ENCODE measurements at places on chromosomes 2 and 18. TPM values are rescaled to one million over a fixed set of nuclear protein-coding genes. Genes with fewer than 3 reads are reported as not detected.

PSMD1 gene
- 69.7 TPM for total RNA-seq

OR6B2 gene
- not detected for total RNA-seq

GKN2 gene
- not detected for total RNA-seq

COL4A3 gene
- 11.4 TPM for total RNA-seq

OXER1 gene
- total RNA-seq = 4.2 TPM

LAMA1 gene
- total RNA-seq = 0.78 TPM

DNA sequence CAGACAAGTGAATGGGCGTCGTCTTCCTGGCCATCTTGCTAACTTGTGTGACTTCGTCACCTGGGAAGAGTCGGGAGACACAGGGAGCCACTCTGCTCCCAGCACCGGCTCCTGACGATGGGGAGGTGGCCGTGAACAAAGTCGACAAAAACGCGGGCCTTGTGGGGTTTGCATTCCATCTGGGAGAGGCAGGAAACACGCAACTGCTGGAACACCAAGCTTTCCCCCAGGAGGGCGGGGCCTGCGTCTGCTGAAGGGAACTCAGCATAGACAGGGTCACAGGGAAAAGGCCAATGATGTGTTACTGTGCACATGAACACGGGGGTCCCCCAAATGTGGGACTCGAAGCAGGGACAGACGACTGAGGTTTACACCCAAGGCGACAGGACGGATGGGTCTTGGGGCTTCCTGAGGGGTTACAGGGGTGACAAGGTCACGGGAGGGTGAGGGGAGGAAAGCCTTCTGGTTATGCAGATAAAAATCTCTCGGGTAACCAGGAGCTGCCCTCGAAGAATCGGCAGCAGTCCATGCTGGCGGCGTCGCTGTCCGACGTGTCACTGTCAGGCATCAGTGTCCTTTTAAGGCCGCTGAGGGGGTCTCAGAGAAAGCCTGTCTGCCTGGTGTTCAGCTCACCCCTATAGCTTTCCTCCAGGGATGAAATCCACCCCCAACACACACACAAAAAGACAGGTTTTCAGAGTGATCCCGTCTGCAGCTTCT is 28.2 kb upstream of the PRLH start:
- no peak overlapping the region for H3K27ac ChIP-seq
- no peaks in the 10 kb centered on the region for H3K27me3 ChIP-seq
- H3K4me1 ChIP-seq = no peaks in the 10 kb centered on the region
- H3K36me3 ChIP-seq = no peaks in the 10 kb centered on the region

DNA sequence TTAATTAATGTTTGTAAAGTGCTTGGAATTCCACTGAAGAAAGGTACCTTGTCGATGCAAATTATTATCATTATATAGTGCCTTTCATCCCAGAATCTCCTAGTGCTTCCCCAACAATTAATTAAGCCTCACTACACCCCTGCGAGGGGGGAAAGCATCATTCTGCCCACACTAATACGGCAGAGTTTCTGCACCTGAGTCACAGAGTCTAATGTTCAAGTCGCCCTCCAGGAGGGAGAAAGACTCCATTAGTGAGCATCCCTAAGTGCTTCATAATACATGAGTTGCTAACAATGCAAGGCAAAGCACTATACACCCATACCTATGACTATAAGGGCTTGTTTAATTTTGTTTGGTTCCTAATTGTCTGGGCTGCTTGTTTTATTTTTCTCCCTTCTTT is 25.4 kb upstream of the NRP2 start:
- H3K4me3 ChIP-seq = no peak overlapping the region
- no peaks in the 10 kb centered on the region for H3K36me3 ChIP-seq
- no peak for DNase-seq
- H3K4me1 ChIP-seq = peaks cover 7% of the 10 kb centered on the region
- no peaks in the 10 kb centered on the region for H3K27me3 ChIP-seq

DNA sequence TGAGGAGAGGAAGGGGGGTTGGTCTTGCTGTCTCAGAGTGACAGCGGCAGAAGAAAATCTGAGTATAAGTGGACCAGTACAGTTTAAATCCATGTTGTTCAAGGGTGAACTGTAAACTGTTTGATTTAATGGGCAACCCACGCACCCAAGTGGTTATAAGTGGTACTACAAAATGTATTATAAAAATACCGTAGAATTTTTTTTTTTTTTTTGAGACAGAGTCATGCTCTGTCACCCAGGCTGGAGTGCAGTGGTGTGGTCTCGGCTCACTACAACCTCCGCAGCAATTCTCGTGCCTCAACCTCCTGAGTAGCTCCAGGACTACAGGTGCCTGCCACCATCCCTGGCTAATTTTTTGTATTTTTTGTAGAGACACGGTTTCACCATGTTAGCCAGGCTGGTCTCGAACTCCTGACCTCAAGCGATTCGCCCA is 2.1 kb upstream of the CHCHD5 start:
- no peaks in the 10 kb centered on the region for H3K4me1 ChIP-seq
- H3K36me3 ChIP-seq = no peaks in the 10 kb centered on the region
- no peak overlapping the region for H3K4me3 ChIP-seq

DNA sequence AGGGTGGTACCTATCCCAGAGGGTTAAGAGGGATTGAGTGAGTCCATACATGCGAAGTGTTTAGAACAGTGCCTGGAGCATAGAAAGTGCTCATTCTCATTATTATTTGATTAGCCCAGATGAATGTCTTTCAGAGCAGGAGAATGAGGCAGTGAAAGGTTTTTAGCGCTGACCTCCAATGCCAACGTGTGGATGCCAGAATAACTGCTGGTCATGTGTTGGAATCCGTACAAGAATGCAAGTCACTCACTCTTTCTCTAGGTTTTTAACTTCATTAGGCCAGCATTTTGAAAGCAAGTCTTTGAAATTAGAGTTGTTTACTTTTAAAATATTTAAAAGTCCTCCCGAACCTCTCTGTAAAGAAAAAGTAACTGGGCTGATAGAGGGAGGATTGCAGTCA is 374.2 kb downstream of the EN1 start:
- H3K4me3 ChIP-seq = no peak overlapping the region
- H3K36me3 ChIP-seq = no peaks in the 10 kb centered on the region
- H3K27me3 ChIP-seq = no peaks in the 10 kb centered on the region
- no peak overlapping the region for H3K27ac ChIP-seq

GRCh38 chr2:70531419-70532086 is 22.1 kb downstream of the TGFA start:
- no peaks in the 10 kb centered on the region for H3K36me3 ChIP-seq
- H3K27me3 ChIP-seq = no peaks in the 10 kb centered on the region
- H3K4me1 ChIP-seq = no peaks in the 10 kb centered on the region

- H3K4me1 ChIP-seq = no peaks in the 10 kb centered on the region
- H3K27ac ChIP-seq = no peak overlapping the region
- H3K36me3 ChIP-seq = no peaks in the 10 kb centered on the region
- H3K27me3 ChIP-seq = no peaks in the 10 kb centered on the region
Observed at GRCh38 chr2:140344838-140345237, 1564.6 kb upstream of the NXPH2 start.

DNA sequence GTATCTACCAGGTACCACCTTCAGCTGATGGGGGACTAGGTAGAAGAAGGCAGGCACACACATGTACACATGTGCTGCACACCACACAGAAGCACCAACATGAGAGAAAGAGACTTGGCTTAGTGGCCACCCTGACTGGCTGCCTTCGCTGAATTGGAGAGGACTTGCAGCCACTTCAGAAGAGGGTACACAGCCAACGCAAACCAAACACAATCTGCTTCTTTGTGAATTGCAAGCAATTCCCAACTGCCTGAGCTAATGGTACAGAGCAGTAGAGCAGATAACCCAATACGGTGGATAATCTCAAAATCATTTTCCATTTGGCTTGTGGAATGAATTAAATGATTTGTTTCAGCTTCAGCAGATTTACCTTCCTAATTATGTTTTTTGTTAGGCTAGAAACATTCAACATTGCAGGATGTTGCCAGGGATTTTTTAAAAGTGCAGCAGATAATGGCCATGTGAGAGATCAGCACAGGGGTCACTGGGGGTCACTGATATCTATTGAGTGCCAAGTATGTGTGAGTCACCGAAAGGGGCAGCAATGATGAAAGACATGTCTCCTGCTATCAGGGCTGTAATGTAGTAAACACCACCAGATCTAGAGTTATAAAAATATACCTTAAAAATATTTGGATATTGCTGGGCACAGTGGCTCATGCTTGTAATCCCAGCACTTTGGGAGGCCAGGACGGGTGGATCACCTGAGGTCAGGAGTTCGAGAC is 652.6 kb downstream of the BCL11A start:
- H3K4me1 ChIP-seq = no peaks in the 10 kb centered on the region
- no peaks in the 10 kb centered on the region for H3K36me3 ChIP-seq
- DNase-seq = no peak
- H3K27me3 ChIP-seq = no peaks in the 10 kb centered on the region
- no peak overlapping the region for H3K27ac ChIP-seq

GRCh38 chr18:22778996-22779395 is 154.1 kb upstream of the RBBP8 start:
- no peaks in the 10 kb centered on the region for H3K27me3 ChIP-seq
- no peaks in the 10 kb centered on the region for H3K4me1 ChIP-seq
- no peak overlapping the region for H3K27ac ChIP-seq
- no peak for DNase-seq
- H3K4me3 ChIP-seq = no peak overlapping the region
- H3K36me3 ChIP-seq = no peaks in the 10 kb centered on the region

- H3K36me3 ChIP-seq = no peaks in the 10 kb centered on the region
- H3K27ac ChIP-seq = no peak overlapping the region
- H3K4me3 ChIP-seq = no peak overlapping the region
- no peaks in the 10 kb centered on the region for H3K27me3 ChIP-seq
- H3K4me1 ChIP-seq = no peaks in the 10 kb centered on the region
- no peak for DNase-seq
Observed at GRCh38 chr2:207869784-207870778, 100.4 kb upstream of the FZD5 start.

GRCh38 chr2:85917887-85918795 is 29.4 kb upstream of the ST3GAL5 start:
- no peak overlapping the region for H3K4me3 ChIP-seq
- no peak for DNase-seq
- no peaks in the 10 kb centered on the region for H3K27me3 ChIP-seq

DNA sequence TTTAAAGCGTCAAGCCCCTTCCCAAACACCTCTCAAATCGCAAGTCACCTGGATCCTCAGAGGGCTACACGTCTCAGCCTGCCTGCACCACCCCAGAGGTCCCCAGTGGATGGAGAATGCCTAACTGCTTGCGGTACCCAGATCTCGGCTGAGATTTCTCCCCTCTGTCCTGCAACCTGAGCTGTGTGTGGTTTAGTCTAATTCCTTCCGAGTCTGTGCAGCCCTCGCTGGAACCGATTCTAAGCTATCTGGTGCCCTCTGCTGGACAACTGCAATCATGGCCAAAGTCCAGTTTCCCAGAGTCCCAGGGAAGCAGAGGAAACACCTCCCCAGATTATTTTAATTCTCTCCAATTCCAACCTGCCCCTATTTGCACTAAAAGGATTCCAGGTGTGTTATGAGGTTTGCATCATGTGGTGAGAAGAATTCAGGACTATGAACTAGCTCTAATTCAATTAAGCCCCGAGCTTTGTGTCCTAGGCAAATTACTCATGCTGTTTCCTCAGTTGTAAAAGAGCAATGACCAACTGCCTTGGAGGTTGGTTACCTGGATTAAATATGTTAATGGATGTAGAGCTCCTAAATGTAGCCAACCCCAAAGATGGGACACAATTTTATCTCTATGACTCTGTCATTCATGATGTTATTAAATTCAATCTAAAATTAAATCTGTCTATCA is 276.1 kb upstream of the NCKAP5 start:
- H3K4me3 ChIP-seq = no peak overlapping the region
- no peaks in the 10 kb centered on the region for H3K27me3 ChIP-seq
- DNase-seq = peak; percentile 79
- H3K36me3 ChIP-seq = no peaks in the 10 kb centered on the region
- H3K4me1 ChIP-seq = no peaks in the 10 kb centered on the region

DNA sequence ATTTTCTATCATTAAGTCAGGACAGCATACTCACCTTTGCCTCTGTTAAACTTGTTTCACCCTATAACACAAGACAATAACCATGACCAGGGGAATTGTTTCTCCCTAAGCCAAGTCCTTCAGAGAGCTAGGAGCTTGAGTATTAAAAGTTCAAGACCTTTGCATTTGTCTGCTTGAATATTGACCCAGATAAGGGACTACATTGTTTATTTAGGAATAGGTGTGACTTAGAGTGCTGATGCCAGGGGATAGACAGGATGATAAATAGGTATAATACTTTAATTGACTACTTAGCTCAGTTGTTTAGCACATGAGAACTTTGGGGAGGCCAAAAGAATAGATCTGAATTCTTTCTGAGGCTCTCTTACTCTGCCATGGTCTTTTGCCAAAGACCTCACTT is 185.8 kb downstream of the FMNL2 start:
- no peak overlapping the region for H3K27ac ChIP-seq
- no peak overlapping the region for H3K4me3 ChIP-seq

- no peaks in the 10 kb centered on the region for H3K27me3 ChIP-seq
- no peaks in the 10 kb centered on the region for H3K4me1 ChIP-seq
- DNase-seq = no peak
- no peak overlapping the region for H3K4me3 ChIP-seq
- no peak overlapping the region for H3K27ac ChIP-seq
Observed at GRCh38 chr18:59148192-59148591, 8.5 kb downstream of the SEC11C start.

- H3K36me3 ChIP-seq = no peaks in the 10 kb centered on the region
- H3K27me3 ChIP-seq = no peaks in the 10 kb centered on the region
- DNase-seq = no peak
Observed at GRCh38 chr2:14941151-14941631, 308.7 kb downstream of the LRATD1 start.

DNA sequence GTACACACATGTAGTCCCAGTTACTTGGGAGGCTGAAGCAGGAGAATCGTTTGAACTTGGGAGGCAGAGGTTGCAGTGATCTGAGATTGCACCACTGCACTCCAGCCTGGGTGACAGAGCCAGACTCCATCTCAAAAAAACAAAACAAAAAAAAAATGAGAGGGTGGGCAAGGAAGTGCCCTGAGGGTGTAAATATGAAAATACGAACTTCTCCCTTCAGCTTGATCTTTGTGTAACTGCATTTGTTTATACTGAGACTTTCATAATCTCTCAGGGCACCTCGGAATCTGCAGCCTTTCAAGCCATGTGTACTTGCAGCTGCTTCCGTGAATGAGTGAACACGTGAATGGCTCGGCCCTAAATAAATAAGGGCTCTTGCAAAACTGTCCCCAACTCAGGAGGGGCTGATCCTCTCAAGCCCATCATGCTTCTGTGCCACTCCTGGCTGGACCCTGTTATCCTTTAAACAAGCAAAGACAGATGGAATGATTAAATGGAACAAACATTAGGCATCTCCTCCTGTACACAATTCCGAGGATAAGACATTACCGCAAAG is 96.8 kb downstream of the BOD1L2 start:
- H3K4me1 ChIP-seq = no peaks in the 10 kb centered on the region
- H3K27me3 ChIP-seq = no peaks in the 10 kb centered on the region
- H3K4me3 ChIP-seq = no peak overlapping the region
- no peak overlapping the region for H3K27ac ChIP-seq
- H3K36me3 ChIP-seq = no peaks in the 10 kb centered on the region
- DNase-seq = no peak

GRCh38 chr2:101361121-101361520 is 26.2 kb downstream of the CREG2 start:
- no peak for DNase-seq
- no peak overlapping the region for H3K27ac ChIP-seq
- H3K36me3 ChIP-seq = no peaks in the 10 kb centered on the region
- H3K4me3 ChIP-seq = no peak overlapping the region
- no peaks in the 10 kb centered on the region for H3K27me3 ChIP-seq
- H3K4me1 ChIP-seq = no peaks in the 10 kb centered on the region

All from aorta (tissue), 5 donors.